ENCODE measurements at places on chromosomes 12 and 14. TPM values are rescaled to one million over a fixed set of nuclear protein-coding genes. Genes with fewer than 3 reads are reported as not detected.

HOXC12 gene
- not detected for total RNA-seq

C2CD5 gene
- 162 TPM for total RNA-seq

SPTB gene
- total RNA-seq: 29.1 TPM

IL31 gene
- total RNA-seq: not detected

RACGAP1 gene
- 19.6 TPM for total RNA-seq

IFI27L2 gene
- 51.8 TPM for total RNA-seq

TSPAN19 gene
- 30.1 TPM for total RNA-seq

- no peak for DNase-seq
These were observed 170.9 kb upstream of the RTL1 start for GRCh38 chr14:101074196-101075024.

DNA sequence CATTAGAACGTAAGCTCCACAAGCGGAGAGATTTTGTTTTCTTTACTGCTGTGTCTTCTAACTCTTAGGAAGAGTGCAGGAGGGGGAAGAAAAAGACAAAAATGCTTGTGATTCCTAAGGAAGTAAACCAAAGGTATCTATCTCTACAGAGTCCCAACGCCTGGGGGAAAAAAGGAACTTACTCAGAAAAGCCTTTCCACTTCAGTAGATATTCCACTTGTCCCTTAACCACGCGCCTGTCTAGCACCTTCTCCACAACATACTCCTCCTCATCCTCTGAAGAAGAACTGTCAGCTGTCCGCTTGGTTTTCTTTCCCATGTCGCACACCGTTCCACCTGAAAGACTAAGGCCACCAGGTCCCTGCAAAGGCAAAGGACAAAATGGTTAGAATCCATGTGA, 22.6 kb downstream of the CBX5 start:
- DNase-seq: no peak

DNA sequence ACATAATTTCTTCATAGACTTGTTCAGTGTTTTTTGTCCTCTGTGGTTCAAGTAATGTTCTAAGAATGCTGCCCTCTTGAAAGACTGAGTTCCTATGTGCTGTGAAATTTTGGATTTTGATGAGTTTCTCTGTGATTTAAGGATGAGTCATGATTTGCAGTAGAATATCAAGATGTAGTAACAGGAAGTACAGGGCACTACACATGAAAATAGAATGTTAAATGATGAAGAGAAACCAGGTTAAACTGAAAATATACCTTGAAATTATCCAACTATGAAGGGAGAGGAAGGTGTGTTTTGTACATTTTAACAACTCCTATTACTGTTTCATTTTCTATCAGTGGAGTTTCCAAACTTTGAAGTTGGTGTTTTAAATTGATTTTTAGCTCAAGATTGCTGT, 4.8 kb downstream of the ELK3 start:
- DNase-seq: no peak

GRCh38 chr14:71355324-71356201, 448.3 kb downstream of the PCNX1 start:
- DNase-seq: no peak

GRCh38 chr14:54052696-54053385, 96.2 kb upstream of the BMP4 start:
- no peak for DNase-seq
